Stimulated activated CD8-positive, alpha-beta memory T cell treated with anti-CD3 and anti-CD28 coated beads, Interleukin-2, amount 100 ng/mL, for 48 hours (primary cell): ENCODE measurements at places on chromosomes 13 and 19.

DNA sequence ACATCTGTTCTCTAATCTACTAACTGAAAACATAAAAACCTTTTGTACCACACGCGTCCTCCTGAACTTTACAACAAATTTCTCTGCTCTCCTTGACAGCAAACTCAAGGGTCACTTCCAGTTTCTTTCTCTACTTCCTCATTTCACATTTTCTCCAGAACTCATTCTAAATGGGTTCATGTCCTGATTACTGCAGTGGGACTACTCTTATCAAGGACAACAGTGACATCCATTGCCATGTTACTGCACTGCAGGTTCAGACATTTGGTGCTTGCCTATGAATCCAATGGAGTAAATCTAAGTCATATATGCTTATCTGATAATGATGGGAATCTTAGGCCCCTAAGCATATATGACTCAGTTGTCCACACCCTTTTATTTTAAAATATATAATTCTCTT lies 35.3 kb downstream of the FPR3 start:
- no peak for DNase-seq

GRCh38 chr13:28532388-28533124 lies 37.6 kb upstream of the FLT1 start:
- DNase-seq, result no peak

DNA sequence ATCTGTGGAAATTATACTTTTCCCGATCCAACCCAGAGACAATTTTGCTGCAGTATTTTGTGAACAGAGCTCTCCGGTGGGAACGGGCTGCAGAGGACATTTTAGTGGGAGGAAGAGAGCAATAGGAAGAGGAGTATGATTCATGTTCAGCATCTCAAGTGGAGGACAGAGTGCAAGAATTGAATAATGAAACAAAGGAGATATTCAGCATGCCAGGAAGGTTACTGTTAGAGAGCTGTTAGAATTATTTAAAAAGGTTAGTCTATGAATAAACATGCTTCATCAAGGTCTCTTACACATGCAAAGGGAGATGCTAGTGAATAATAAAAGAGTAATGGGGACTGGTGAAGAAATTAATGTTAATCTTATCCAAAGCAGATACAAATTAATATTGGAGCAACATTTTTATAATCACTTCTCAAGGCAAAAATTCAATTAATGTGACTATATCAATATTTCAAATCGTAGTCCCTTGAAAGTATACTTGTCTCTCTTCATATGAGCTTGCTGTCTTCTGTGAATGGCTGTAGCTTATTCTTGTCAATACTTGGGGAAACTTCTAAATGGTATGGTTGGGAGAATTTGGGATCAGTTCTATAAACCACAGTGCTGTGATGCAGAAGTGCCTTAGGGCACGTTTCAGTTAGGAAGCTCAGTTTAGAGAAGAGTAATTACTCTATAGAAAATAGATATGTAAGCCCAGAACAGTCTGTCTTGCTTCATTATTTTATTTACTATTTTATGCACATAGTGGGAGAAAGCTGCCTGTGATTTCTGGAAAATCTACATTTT lies 1165.8 kb downstream of the OLFM4 start:
- no peak for DNase-seq

DNA sequence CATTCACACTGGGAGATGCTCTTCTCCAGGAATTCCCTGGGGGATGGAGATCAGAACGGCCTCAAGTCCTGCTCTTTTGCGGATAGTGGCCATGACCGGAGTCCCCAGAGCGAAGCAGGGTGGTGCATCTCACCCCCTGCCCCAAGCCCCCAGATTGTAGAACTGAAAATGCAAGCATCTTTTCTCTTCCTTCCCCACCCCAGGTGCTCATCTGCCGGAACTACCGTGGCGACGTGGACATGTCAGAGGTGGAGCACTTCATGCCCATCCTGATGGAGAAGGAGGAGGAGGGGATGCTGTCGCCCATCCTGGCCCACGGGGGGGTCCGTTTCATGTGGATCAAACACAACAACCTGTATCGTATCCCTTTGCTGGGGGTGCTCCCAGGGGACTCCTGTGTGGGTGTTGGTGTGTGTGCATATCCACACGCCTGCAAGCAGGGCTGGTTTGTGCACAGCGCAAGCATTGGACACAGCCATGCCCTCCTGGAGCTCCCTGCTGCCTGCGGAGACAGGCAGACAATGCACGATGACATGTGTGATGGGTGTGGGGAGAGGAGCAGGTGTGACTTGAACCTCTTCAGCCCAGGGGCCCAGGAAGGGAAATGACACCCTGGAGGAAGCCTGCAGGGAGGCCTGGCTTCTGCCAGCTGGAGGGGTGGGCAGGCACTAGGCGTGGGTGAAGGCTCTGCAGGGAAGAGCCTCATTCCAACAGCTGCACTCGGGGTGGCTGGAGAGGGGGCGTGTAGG lies 5.7 kb downstream of the AP1M1 start:
- DNase-seq, result no peak

- no peak for DNase-seq
Measured at GRCh38 chr13:94620286-94620896, 18.7 kb downstream of the GPR180 start.

DNA sequence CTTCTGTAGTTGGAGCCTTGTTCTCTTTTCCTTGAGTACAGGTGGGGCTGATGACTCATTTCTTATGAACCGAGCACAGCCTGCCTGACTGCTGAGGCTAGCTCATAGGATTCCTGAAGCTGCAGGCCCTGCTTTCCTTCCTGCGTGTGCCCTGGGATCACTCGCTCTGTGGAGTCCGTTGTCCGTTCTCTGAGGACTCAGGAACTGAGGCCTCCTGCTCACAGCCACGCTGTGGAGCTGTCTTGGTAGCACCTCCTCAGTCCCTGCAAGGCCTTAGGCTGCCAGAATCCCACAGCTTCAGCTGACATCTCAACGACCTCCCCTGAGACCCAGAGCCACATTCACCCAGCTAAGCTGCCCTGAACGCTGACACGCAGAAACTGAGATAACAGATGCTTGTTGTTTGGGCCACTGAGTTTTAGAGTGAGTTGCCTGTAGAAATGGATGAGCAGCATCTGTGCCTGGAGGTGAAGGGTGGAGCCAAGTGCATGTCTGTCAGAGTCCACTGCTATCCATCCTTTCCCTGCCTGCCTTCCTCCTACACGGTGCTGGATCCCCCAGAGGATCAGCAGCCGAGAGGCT lies 72.9 kb downstream of the ARHGEF7 start:
- no peak for DNase-seq

- DNase-seq, result no peak
Measured at GRCh38 chr19:52943884-52944643, 18.6 kb downstream of the ZNF816 start.

DNA sequence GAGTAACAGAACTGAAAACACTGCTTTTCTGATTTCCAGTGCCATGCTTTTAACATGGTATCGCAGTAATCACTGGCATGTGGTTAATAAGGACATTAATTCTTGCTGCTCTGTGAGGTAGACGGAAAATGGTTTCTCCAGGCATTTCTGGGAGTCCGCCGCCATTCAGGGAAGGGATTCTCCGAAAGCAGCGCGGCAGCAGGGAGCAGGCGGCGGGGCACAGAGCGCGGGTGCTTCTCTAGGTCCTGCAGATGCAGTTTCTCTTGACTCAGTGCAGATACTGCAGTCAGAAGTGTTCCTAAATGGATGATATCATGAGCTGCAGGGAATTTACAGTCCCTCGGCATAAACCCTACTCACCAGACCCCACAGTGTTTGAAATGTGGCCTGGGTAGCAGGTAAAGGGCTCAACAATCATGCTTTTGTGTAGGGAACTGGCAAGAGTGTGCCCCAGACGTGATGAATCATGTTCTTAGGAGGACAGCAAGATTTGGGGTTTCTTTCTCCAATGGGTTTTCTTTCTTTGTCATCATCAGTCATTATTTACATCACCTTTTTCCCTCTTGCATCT lies 338.6 kb upstream of the ARGLU1 start:
- DNase-seq, result no peak

DNA sequence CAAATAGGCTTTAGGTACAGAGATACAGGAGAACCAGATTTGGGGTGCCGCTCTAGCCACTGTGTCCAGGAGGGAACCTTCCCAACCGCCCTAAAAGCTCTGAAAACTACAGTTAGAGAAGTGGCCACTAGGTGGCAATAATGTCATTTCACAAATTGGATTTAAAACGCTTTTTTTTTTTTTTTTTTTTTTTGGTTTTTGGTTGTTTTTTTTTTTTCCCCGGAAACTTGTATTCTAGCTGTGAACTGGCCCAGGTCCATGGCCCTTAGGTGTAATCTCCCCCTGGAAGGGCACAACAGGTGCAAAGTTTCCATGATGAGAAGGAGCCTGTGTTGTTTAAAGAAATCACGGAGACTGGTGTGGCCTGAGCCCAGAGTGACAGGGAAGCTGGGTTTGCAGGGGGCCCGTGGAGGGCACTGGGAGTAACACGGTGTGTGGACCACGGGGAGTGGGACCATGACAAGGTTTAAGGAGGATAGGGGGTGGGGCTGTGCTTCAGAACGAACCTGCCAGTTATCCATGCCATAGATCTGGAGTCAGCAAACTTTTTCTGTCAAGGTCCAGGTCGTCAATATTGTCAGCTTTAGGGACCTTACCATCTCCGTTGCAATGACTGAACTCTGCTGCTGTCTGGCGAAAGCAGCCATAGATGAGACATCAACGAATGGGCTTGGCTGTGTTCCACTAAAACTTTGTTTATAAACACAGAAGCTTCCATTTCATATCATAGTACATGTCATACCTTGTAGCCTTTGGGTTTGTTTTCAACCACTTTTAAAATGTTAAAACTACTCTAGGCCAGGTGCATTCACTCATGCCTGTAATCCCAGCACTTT lies 10.1 kb downstream of the OR1I1 start:
- no peak for DNase-seq

DNA sequence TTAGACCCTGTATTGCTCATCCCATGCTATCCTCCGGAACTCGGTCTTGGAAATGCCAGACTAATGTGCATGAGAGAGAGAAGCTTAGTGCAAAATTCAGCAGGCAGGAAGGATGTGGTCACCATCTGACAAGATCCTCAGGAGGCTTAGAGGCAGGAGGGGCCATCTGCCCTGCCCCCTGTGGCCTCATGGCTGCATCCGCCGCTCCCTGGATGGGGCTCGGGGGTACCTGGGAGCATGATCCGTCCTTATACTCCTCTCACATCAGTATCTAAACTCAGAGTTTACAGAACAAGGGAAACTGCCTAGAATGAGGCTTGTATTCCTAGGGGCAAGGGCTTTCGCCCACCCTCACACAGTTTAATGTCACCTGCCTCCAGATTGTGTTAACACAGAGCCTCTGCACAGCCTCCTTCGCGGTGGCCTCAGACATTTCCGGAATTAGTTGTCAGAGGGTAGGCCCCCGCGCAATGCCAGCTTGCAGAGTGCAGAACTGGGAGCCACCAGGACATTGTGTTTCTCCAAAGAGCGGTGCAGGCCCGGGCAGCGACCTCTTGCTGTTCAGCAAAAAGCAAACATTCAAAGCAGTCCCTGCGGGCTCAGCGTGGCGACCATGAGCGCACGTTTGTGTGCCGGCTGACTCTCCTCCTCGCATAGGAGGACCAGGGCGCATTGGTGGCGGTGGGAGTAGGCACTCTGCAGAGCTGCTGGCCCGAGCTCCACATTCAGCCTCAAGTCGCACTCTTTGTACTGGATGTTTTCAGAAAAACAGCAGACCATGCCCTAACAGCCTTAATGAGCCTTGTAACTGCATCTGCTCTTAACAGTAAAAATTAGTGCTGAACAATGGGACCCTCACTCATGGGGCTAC lies 39.1 kb downstream of the GPR12 start:
- DNase-seq, result peak; percentile 14
